T-cell (primary cell): ENCODE measurements at places on chromosomes 11 and 22. TPM values are rescaled to one million over a fixed set of nuclear protein-coding genes. Genes with fewer than 3 reads are reported as not detected.

GRCh38 chr22:50048061-50048765 is 9.9 kb downstream of the TTLL8 start:
- no peak for DNase-seq

Gene FOLR2
- total RNA-seq: not detected

Gene KDELR3
- not detected for total RNA-seq

- DNase-seq: no peak
These were observed 368.9 kb downstream of the BUD13 start for GRCh38 chr11:116403794-116404461.

DNA sequence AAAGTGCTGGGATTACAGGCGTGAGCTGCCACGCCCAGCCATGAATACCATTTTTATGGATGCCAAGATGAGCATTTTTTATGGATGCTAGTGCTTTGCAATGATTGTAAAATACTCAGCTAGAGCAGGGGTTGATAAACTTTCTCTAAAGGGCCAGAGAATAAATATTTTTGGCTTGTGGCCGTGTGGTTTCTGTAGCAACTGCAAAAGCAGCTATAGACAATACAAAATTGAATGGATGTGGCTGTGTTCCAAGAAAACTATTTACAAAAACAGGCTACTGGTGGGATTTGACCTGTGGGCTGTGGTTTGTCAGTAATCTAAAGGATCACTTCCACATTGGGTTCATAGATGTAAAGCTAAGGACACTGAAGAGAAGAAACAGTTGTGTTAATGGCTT is 56.0 kb downstream of the COMMD9 start:
- no peak for DNase-seq

GRCh38 chr22:30021881-30022619 is 58.2 kb upstream of the HORMAD2 start:
- no peak for DNase-seq

GRCh38 chr11:121670266-121670665 is 217.5 kb upstream of the SORL1-AS1 start:
- DNase-seq: no peak

DNA sequence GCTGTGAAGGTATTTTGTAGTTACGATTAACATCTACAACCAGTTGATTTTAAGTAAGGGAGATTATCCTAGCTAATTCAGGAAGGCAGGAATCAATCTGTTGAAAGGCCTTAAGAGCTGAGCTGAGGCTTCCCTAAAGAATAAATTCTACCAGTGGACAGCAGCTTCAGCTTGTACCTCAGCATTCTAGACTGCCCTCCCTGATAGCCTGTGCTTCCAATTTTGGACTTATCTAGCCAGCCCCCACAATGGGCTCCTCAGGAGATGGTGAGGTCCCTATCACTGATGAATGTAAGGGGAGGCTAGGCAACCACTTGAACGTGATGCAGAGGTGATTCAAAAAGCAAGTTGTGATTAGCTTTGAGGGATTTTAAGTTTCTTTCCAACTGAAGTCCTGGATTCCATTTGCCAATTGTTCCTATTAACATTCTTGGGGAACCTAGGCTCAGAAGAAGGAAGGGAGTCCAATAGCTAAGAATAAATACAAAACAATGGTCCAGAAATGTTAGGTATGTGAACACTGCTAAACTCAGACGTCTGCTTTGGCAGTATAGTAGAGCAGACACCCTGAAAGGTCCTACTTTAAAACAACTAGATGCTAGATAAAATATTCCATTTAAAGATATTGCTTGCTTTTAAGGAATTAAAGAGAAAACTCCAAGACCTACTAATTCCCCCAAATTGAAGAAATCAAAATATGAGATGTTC is 404.3 kb upstream of the TENM4 start:
- DNase-seq: no peak

Gene KRTAP5-7
- not detected for total RNA-seq

- DNase-seq: no peak
These were observed 4.3 kb downstream of the KRTAP5-6 start for GRCh38 chr11:1701091-1701807.

- no peak for DNase-seq
These were observed 80.8 kb downstream of the FBLN1 start for GRCh38 chr22:45583504-45583903.
